ENCODE measurements at places on chromosomes 11 and 22.
A peak's percentile ranks its signal among the peaks of the same experiment; 100 is the strongest.

DNA sequence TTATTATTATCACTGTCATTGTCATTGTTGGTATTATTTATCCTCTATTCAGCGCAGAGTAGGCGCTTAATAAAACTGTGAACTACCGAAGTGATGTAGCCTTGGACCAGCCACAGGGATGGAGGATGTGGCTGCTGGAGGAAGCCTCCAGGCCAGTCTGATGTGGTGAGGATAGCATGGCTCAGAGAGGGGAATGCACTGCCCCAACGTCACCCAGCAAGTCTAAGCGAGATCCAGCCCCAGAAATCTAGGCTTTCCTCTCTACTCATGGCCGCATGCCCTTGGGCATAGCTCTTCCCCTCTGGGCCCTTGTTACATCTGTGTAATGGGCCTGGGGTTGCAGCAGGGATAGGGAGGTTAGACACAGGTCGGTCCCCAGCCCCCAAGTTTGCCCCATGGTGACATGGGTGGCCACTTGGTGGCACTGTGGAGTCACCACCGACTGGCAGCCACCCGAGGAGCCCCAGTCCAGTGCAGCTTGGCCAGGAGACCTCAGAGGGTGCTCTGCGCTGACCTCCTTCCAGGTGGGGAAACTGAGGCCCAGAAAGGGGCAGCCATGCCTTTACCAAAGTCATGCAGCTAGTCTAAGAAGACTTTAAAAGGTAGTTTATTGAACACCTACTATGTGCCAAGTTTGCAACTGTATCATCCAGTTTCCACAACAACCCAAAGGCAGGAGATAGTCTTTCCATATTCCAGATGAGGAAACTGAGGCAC is 395.7 kb downstream of the MN1 start:
- no peak for DNase-seq

- peak; percentile 82 for DNase-seq
These were observed 11.3 kb upstream of the MOGAT2 start for GRCh38 chr11:75706260-75706729.

DNA sequence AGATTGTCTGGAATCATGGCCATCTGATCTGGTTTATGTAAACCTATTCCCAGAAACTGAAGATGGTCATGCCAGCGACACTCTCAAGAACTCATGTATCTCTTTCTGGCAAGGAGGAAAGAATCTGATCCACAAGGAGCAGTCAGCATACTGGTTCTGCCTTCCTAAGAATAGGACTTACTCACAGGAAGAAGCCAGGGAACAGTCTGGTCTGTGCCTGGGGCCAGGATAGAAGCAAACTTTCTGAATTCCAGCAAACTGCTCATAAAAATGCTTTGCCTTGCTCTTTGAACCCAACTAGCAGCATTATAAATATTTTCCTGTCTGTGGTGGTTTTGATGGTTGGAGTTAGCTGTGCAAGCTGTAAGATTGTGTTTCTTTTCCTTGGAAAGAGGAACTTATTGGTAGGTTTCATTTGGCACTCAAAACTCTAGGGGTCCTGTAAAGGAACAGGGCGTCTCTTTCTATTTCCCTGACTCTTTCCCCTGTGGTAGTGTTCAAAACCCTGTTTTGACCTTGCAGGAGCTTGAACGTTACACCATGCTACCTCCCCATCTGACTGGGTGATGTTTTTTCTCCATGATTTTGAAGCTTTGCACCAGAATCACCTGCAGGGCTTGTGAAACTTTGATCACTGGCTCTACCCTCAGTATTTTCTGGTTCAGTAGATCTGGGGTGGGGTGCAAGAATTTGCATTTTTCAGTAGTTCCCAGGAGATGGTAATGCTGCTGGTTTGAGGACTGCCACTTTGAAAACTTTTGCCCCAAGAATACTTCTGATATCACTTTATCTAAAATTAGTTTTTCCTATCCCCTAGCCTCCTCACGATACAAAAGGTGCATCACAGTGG is 627.8 kb upstream of the ANO5 start:
- DNase-seq, result no peak

- DNase-seq, result peak; percentile 88
These were observed 110.3 kb upstream of the PITPNB start for GRCh38 chr22:28029201-28029948.

DNA sequence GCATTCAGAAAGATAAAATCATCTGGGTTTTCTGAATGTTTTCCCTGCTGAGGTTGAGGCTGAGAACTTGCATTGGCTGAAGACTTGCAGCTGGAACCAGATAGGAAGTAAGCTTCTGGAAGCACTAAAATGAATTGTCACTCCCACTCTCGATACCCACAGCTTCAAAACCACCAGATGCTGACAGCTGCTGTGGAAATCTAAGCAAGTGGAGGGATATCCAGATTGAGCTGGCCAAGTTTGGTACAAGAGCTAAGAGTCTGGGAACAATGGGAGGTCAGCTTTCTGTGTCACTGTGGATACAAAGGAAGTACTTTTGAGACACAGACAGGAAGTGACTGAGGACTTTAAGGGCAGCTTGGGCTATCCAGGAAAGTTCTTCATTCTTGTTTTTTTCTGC is 51.3 kb upstream of the CD44 start:
- DNase-seq, result no peak

DNA sequence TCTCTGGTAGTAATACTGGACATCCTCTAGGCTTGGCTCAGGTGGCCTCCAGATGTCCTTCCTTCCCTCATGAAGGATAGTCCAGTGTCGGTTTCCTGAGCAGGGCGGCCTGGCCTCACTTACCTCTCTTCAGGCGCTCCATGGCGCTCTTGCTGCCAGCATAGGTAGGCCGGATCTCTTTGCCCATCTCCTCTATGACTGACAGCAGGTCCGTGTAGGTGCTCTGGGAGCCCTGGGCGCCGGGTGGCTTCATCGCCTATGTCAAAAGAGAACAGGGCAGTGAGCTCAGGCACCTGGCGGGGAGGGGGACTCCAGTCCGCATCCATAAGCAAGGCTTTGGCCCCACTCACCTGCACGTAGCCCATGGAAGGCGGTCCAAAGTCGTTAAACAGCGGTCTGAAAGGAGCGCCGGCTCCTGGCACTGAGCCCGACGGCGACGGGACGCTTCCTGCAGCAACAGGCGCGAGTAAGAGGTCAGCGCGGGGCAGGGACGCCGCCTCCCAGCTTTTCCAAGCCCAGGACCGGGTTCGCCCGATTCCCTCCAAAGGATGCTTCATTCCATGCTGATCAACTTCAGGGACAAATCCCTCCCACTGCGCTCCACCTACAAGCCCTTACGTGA is 609 bp downstream of the CDK2AP2 start:
- no peak for DNase-seq

GRCh38 chr22:31139866-31140716 is at the start of gene PLA2G3:
PLA2G3 (minus strand) TSS chr22:31140508; CDS start chr22:31140354, 154 bp downstream.
- DNase-seq, result peak; percentile 71

GRCh38 chr22:32686354-32686753 is 115.2 kb upstream of the TIMP3 start:
- no peak for DNase-seq

All from NCI-H1092 (cell line).